ENCODE measurements at places on chromosomes 11 and 22.

- peak; percentile 68 for ATAC-seq
Measured at GRCh38 chr22:26409719-26410335, 19.2 kb upstream of the ASPHD2 start.

DNA sequence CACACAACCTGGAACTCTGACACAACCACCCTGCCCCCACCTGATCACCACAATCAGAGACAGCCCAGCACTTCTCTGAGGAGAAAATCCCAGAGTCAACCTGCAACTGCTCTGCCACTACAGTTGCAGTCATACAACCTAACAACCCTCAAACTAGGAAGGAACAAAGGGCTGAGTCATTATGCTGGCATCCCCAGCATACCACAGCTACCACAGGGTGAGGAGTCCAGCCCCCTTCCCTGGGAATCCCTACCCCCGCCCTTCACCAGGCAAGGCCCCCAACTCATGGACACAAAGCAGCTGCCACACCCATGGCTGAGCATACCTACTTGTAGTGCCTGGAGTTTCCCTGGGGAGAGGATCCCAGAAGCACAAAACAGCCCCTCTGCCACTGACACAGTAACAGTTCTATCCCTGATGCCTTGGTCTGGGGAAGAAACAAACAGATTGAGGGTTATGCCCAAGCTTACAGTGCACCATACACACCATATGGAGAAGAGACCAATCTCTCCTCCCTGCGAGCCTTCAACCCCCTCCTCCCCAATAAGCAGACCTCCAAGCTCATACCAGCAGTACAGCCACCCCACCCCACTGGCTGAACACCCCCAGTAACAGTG lies 68.5 kb upstream of the C11orf58 start:
- ATAC-seq = no peak

DNA sequence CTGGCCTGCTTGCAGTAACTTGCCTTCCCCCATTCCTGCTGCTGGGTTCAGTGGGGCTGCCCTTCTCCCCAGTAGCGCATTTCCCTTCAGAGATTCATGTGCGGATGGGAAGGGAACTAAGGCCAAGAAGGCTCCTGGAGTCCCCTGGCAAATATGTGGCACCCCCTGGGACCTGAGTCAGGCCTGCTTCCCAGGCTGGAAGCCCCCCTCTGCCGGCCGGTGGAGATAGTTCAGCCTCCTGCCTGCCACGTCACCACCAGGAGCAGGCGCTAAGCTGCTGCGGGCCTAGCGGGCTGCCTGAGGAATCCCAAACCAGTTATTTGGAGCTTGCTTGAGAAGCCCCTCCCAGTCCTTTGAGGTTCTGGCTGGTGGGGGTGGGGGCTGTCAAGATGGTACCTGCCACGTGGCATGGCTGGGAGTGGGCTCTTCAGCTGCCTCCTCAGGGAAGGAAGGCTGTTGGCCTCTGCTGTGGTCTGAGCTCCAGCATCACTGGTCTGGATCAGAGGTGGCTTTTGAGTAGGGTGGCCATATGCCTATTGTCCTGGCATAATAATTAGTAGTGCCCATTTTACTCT lies 2.0 kb downstream of the SERPINH1 start:
- peak; percentile 41 for ATAC-seq

GRCh38 chr11:58762284-58763119 lies 30.8 kb upstream of the GLYAT start:
- ATAC-seq = no peak

DNA sequence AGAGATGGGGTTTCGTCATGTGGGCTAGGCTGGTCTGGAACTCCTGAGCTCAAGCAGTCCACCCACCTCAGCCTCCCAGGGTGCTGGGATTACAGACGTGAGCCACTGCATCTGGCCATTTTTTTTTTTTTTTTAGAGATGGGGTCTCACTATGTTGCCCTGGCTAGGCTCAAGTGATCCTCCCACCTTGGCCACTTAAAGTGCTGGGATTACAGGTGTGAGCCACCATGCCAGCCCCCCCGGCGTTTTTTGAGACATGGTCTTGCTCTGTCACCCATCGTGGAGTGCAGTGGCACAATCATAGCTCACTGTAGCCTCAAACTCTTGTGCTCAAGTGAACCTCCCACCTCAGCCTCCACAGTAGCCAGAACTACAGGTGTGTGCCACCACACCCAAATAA lies 16.5 kb downstream of the RHBDD3 start:
- ATAC-seq = no peak

DNA sequence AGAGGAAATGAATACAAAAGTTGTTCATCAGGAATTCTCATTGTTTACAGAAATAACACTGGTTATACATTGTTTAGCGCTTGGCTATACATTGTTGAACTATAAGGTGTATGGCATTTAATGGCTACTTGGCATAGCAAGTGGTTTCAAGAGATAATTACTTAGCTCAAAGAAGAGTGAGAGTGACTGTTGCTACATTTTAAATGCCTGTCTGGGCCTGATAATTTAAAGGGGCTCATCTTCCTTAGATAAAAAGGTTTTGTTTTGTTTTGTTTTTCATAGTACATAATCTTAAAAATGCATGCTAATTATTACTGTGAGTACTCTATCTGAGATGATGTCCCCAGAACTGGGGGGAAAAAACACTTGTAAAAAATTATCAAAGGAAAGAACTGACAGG lies 1.5 kb upstream of the SMPD1 start:
- ATAC-seq = no peak

DNA sequence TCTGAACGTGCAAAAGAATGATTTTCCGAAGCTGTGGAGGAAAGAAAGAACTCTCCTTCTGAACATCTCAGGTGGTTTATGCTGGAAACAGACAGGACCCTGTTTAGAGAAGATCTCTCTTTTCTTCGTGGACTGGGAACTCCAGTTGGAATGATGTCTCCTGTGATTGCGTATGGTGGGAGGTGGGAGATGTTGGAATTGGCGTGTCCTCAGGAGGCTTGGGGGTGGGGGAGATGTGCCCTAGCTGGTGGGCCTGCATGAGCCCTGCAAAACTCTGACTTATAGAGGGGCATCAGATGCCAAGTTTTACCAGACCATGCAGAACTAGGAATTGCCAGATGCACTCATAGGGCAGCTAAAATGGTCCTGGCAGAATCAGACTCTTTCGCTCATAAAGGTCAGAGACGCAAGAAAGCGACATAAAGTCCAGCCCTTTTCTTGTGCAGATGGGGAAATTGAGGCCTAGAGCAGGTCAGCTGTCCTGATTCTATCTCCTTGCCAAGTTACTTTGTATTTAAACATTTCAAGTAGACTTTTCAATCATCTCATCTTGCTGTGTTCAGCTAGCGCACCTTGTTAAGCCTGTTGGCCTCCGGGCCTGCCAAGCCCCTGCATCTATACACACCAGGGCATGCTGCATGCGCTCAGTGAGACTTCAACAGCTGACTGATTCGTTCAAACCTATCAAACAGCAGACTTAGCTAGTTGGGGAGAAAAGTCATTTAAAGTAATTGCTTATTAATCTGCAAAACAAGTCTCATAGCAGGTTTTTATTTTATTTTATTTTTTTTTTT lies 34.2 kb upstream of the EHF start:
- ATAC-seq = no peak

GRCh38 chr11:35953081-35953760 lies 9.4 kb downstream of the LDLRAD3 start:
- ATAC-seq = no peak

DNA sequence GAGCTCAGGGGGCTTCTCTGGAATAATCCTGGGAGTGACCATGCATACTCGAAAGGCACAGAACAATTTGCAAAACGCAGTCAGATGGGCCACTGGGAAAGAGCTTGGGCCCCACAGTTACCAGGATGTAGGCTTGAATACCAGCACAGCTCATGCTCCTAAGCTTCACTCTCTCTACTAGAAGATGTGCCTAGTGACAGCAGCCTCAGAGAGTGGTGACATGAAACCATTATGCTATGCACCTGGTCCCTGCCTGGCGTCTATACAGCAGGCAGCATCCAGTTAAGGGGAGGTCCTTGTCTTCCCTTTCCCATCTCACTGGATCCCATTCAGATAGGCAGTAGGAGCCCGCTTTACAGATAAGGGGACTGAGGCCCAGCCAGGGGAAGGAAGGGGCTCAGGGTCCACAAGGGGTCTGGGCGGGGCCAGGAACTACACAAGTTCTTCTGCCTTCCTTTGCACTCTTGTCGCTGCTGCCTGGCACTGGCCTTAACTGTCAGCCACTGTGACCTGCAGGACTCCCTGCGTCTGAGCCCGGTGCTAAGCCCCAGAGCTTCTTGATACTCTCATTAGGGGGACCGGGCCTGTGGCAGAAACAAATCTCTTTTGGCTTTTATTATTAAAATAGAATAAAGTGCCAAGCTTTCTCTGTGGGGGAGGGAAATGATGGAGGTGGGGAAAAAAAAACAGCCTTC lies 21.2 kb upstream of the RASD2 start:
- no peak for ATAC-seq

DNA sequence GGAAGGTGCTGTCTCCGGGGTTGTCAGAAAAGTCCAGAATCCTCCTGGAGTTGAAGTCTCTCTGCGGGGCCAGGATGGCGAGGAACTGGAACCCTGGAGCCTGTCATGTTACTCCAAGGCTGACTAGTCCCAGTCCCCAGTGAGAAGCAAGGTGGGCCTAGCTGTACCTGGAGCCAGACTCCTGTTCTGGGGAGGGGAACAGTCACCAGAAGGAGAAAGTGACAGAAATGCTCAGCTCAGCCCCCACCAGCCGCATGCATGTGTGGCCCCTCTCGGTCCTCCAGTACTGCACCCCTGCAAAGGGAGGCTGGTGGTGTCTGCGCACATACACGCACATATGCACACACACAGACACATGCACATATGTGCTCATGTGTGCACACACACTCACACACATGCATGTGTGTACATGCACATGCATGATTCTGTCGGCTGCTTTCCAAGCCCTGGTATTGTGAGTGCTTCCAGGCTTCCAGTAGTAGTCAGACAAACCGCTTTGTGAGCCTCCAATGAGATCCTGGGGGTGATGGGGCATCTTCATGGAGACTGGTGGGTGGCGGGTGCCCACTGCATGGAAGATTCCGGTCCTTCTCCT lies 54.3 kb downstream of the RTL6 start:
- no peak for ATAC-seq

DNA sequence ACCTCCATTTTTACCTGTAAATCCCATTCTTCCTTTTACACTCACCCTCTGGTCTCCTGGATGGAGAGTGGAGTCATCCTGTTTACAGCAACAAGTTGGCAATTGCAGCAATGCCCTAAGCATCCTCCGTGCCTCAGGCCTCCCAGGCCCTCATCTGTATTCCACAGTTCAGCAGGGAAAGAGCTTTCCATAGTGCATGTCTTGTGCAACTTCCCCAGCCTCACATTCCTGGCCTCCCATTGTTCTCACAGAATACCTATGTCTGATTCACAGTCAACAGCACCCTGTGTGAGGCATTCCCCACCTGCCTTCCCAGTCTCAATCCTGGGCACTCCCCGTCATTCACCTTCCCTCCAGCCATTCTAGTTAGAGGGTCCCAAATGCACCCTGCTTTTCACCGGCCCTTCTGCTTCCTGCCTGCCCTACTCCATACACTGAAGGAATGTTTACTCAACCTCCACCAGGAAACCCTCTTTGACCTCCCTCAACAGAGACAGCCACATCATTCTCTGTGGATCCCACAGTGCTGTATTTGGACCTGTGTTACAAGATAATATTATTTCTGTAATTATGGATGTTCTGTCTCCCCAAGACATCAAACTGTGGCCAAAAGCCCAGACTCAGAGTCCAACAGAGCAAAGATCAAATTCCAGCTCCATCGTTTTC lies 405.7 kb downstream of the BUD13 start:
- ATAC-seq = no peak

GRCh38 chr22:21735200-21736083 lies at the start of gene YPEL1:
Gene YPEL1 (minus strand): TSS chr22:21735794. CDS start chr22:21710744, 25,050 bp downstream.
- ATAC-seq = peak; percentile 98

DNA sequence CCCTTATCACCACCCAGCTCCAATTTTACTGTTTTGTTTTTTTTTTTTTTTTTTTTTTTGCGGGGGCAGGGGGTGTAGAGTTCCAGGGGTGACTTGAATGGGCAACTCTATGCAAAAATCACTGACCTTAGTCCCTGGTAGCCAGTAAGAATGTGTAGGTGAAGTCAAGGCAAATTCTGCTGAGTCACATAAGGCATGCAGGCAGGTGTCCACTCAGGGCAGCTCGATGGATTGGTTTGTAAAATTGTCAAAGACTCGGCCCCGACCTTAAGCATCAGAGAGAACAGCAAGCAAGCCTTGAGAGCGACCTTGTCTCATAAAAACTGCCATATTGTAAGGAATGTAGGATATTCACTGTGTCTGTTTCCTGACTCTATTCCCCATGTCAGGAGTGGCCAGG lies 151.3 kb upstream of the SEZ6L start:
- ATAC-seq = no peak

GRCh38 chr11:10439351-10439750 lies 15.7 kb upstream of the AMPD3 start:
- no peak for ATAC-seq

GRCh38 chr22:31836010-31836409 lies 82.2 kb downstream of the DEPDC5 start:
- ATAC-seq = no peak

- peak; percentile 38 for ATAC-seq
Measured at GRCh38 chr22:37266581-37267134, 15.7 kb upstream of the CYTH4 start.

- no peak for ATAC-seq
Measured at GRCh38 chr22:28607795-28608194, 71.8 kb downstream of the TTC28 start.
